HFFc6 (cell line): ENCODE measurements at places on chromosomes 16 and 17. TPM values are rescaled to one million over a fixed set of nuclear protein-coding genes. Genes with fewer than 3 reads are reported as not detected.

- H3K36me3 ChIP-seq = peaks cover 12% of the 10 kb centered on the region
- no peak overlapping the region for H3K4me3 ChIP-seq
- peaks cover 20% of the 10 kb centered on the region for H3K27me3 ChIP-seq
- no peak overlapping the region for H3K27ac ChIP-seq
Observed at GRCh38 chr17:46842835-46843234, 8.5 kb upstream of the WNT9B start.

DNA sequence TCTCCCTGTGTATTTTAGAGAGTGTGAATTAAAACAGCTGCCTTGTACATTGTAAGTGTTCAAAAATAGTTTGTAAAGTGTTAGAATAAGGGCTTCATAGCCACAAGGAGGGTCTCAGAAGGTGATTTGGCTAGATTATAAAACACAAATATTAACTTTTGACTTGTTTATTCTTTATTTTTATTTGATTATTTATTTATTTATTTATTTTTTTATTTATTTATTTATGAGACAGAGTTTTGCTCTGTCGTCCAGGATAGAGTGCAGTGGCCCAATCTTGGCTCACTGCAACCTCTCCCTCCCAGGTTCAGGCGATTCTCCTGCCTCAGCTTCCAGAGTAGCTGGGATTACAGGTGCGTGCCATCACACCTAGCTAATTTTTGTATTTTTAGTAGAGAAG is 111.5 kb upstream of the RBFOX1 start:
- H3K27me3 ChIP-seq = no peaks in the 10 kb centered on the region
- H3K27ac ChIP-seq = no peak overlapping the region
- H3K4me1 ChIP-seq = no peaks in the 10 kb centered on the region

ENGASE gene
- total RNA-seq = 11.1 to 15.6 TPM (median 12.4 TPM) in 3 replicates

GRCh38 chr17:29215717-29216116 is 30.9 kb upstream of the CRYBA1 start:
- H3K4me3 ChIP-seq = no peak overlapping the region
- peaks cover 46% of the 10 kb centered on the region for H3K4me1 ChIP-seq
- DNase-seq = no peak
- no peaks in the 10 kb centered on the region for H3K36me3 ChIP-seq
- peaks cover 4% of the 10 kb centered on the region; the same call in 1 of the 2 replicates for H3K27me3 ChIP-seq
- no peak overlapping the region for H3K27ac ChIP-seq

- no peaks in the 10 kb centered on the region for H3K36me3 ChIP-seq
- H3K4me1 ChIP-seq = no peaks in the 10 kb centered on the region
- H3K27me3 ChIP-seq = 0 out of 2 replicates have a peak, but pooled peaks cover 2% of the 10 kb centered on the region
- no peak overlapping the region for H3K4me3 ChIP-seq
- no peak overlapping the region for H3K27ac ChIP-seq
- DNase-seq = no peak
Observed at GRCh38 chr16:82350560-82350959, 180.5 kb upstream of the MPHOSPH6 start.

CLEC18C gene
- total RNA-seq = not detected in 3 replicates

GRCh38 chr16:57999971-58000705 is at the start of gene ZNF319:
Gene ZNF319 (minus strand): TSS chr16:58000672. CDS start chr16:57998265, 2,407 bp downstream.
- peak within 1 kb of the TSS; percentile 93 for H3K4me3 ChIP-seq
- peaks cover 56% of the 10 kb centered on the region for H3K4me1 ChIP-seq
- H3K27me3 ChIP-seq = peaks cover 2% of the 10 kb centered on the region; the same call in 1 of the 2 replicates
- peaks cover 4% of the 10 kb centered on the region; the same call in 1 of the 2 replicates for H3K36me3 ChIP-seq

DNA sequence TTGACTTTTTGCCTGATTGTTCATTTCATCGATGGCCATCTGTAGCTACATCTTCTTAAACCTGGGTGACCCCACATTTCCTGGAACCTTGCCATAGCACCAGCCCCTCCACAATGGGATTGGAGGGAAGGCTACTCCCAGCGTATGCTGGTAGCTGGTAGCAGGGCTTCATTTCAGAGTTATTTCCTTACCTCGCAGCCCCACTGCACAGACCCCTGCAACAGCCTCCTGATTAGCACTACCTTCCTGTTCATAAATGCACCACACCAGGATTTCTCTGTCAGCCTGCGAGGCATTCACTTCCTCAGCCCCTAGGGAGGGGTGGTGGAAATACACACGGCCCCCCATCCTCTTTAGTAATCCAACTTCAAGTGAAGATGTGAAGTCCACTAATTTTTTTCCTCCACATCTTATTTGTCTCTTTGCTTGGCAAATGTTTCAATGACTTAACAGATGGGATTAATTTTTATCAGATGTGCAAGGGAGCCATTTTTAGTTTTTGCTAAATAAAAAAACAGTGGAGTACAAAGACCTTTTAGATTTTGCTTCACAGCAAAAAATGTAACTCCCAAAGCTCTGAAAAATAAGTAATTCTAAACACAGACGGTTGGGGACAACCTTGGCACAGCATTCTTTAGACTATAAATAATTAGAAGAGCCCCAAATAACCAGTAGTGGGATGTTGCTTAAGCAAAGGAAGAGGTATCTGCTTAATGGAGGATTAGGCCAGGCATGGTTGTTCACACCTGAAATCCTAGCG is 76.6 kb downstream of the CLEC16A start:
- H3K27me3 ChIP-seq = no peaks in the 10 kb centered on the region; the same call in 1 of the 2 replicates
- no peak for DNase-seq
- H3K4me3 ChIP-seq = no peak overlapping the region
- H3K4me1 ChIP-seq = peaks cover 37% of the 10 kb centered on the region
- no peak overlapping the region for H3K27ac ChIP-seq

RNF157 gene
- total RNA-seq = 0.09 to 0.12 TPM in 2 of 3 replicates, not detected in the other

DNA sequence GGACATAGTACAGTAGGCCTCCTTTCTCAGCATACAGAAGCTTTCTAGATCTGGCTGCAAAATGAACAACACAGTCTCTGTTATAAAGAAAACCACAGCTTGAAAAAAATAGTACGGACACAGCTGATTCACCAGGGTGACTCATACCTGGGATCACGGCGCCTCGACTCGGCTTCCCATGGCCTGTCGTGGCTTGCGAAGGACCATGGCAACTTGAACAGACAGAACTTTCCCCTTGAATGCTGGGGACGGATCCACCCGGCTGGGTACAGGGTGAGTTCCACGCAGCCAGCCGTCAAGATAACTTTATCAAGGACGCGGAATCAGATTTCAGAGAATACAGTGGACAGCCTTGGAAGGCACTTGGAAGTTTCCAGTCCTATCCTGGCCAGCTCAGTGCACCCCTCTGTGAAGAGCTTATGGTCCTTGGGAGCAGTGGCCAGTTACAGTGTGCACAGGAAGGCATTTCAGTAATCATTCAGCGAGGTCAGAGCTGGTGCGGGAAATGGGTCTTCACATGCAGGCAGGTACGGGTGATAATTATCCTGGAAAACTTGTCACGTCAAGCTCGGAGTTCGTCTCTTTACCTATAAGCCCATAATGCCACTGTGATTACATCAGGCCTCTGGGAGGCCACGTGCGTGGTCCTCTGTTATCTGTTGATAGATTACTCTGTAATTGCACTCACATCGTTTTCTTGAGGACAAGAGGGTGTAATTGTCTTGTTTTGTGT is 57.9 kb upstream of the MAF start:
- peak; percentile 8 for DNase-seq
- H3K36me3 ChIP-seq = no peaks in the 10 kb centered on the region
- peaks cover 2% of the 10 kb centered on the region; the same call in 1 of the 2 replicates for H3K27me3 ChIP-seq
- H3K4me3 ChIP-seq = no peak overlapping the region
- H3K4me1 ChIP-seq = no peaks in the 10 kb centered on the region

- no peaks in the 10 kb centered on the region for H3K4me1 ChIP-seq
- DNase-seq = no peak
- H3K4me3 ChIP-seq = no peak overlapping the region
- no peaks in the 10 kb centered on the region for H3K36me3 ChIP-seq
- H3K27ac ChIP-seq = no peak overlapping the region
Observed at GRCh38 chr17:60563743-60564142, 36.2 kb upstream of the PPM1D start.

DNA sequence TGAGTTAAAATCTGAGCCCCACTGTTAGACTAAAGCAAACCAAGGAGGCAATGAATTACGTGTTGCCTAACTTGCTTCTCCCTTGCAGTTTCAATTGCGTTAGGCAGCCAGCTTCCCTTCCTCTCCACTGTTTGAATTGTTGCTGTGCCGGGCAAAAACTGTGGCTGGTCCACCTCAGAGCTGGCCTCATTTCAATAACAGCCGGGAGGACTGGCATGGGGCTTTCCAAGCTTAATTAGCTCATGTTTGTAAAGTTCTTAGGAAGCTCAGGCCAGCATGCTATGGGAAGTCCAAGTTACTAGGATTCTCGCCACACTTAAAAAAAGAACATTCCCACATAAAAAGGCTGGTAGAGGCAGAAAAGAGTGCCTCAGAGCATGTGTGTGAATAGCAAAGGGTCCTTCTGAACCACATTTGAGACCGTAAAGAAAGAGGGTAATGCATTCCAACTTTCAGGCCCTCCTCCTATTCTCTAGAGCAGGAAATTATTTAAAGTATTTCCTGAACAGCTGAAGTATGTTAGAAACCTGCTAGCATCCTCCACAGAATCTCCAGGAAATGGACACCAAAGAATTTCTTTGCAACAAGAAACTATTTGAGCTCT is 79.0 kb upstream of the SMURF2 start:
- no peaks in the 10 kb centered on the region; the same call in 1 of the 2 replicates for H3K27me3 ChIP-seq
- peak; percentile 36 for DNase-seq
- H3K4me3 ChIP-seq = peak overlapping the region; percentile 75
- H3K36me3 ChIP-seq = no peaks in the 10 kb centered on the region
- H3K27ac ChIP-seq = peak overlapping the region; percentile 85
- peaks cover 74% of the 10 kb centered on the region for H3K4me1 ChIP-seq

DNA sequence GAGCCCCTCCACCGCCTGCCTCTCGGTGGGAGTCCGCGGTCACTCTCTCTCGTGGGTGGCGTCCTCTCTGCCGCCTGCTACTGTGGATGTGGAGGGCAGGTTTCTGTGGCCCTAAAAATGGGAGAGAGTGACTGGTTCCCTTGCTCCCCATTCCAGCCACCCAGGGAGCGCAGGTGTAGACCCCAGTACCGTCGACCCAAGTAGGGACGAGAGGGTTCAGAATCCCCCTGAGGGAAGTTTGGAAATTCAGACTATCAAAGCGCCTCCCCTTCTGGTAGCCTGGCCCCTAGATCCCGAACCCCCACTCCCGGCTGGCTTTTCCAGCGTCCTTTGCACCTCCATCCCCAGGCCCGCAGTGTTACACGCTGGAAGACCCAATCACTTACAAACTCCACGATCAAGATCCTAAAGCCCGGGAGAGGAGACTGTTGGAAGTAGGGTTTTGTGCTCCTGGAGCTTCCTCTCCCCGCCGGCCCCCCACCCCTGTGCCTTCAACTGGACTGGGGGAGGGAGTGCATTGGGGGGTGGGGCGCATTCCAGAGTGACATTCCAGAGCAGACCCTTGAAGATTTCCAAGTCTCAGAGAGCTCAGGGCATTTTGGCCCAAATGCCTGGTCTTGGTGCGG is 991 bp downstream of the GPRC5C start:
- H3K4me1 ChIP-seq = no peaks in the 10 kb centered on the region
- no peak overlapping the region for H3K27ac ChIP-seq
- H3K4me3 ChIP-seq = no peak overlapping the region
- peaks cover 6% of the 10 kb centered on the region for H3K27me3 ChIP-seq
- H3K36me3 ChIP-seq = no peaks in the 10 kb centered on the region
- no peak for DNase-seq

HOXB5 gene
- total RNA-seq = not detected in 3 replicates

DNA sequence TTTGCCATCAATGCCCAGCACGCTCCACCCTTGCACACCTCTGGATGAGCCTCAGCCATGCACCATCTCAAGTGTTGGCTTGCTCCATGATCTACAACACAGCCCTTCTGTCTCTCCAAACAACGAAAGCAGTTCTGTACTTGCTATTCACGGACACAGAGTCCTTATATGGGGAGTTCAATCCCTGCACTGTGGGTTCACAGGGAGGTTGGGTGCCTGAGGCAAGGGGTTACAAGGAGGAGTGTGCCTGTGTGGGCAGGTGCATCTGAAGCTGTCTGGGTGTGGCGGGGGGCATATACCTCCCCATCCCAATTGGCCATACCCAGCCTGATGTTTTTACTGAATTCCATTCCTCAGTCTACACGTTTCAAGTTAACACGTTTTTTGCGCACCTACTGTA is 5.6 kb downstream of the RUNDC3A start:
- H3K36me3 ChIP-seq = no peaks in the 10 kb centered on the region
- H3K4me3 ChIP-seq = no peak overlapping the region
- no peak overlapping the region for H3K27ac ChIP-seq
- H3K27me3 ChIP-seq = peaks cover 50% of the 10 kb centered on the region

GRCh38 chr16:67775273-67775672 is 31.1 kb downstream of the RANBP10 start:
- no peak for DNase-seq
- peaks cover 20% of the 10 kb centered on the region for H3K4me1 ChIP-seq
- peaks cover 23% of the 10 kb centered on the region for H3K36me3 ChIP-seq
- H3K27ac ChIP-seq = no peak overlapping the region
- H3K4me3 ChIP-seq = no peak overlapping the region
- peaks cover 2% of the 10 kb centered on the region; the same call in 1 of the 2 replicates for H3K27me3 ChIP-seq

DNA sequence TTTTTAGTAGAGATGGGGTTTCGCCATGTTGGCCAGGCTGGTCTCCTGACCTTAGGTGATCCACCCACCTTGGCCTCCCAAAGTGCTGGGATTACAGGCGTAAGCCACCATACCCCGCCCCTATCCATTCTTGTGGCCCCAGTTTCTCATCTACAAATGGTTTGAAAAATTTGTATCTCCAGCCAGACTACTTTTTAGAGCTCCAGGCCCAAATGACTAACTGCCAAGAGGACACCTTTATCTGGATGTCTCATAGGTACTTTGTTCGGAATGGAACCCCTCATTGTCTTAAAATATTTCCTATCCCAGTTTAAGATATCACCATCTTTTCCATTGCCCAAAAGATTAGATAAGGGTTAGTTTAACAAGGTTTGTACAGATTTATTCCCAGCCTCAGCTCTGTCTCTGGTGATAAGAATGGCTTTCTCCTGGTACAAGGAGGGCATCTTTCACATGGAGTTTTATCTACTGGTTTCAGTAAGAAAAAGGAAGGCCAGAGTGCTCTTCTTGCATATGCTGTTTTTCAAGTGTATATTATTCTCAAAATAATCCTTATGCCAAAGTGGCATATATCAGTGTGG is 4.9 kb upstream of the CDC27 start:
- H3K27me3 ChIP-seq = no peaks in the 10 kb centered on the region
- no peak for DNase-seq
- H3K27ac ChIP-seq = no peak overlapping the region
- H3K36me3 ChIP-seq = no peaks in the 10 kb centered on the region
- no peak overlapping the region for H3K4me3 ChIP-seq
- H3K4me1 ChIP-seq = peaks cover 9% of the 10 kb centered on the region

DNA sequence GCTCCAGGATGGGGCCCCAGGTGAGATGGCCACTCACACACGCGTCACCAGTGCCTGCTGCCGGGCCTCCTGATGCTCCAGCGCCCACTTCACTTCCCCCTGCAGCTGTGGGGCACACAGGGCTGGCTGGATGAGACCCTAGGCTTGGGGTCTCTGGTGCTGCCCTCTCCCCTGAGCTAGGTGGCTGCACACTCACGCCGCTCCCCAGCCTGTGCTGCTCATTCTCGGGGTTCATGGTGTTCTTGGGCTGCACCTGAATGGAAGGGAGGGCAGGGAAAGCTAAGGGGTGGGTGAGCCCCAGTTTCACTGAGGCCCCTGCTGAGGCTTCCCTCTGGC is 1.2 kb downstream of the CCDC78 start:
- no peak overlapping the region for H3K4me3 ChIP-seq
- DNase-seq = no peak
- H3K36me3 ChIP-seq = no peaks in the 10 kb centered on the region
- peaks cover 12% of the 10 kb centered on the region for H3K27me3 ChIP-seq
- H3K4me1 ChIP-seq = peaks cover 4% of the 10 kb centered on the region; the same call in 1 of the 2 replicates

GRCh38 chr17:55757659-55758058 is 6.8 kb downstream of the PCTP start:
- no peak overlapping the region for H3K4me3 ChIP-seq
- H3K4me1 ChIP-seq = peaks cover 6% of the 10 kb centered on the region
- H3K36me3 ChIP-seq = peaks cover 11% of the 10 kb centered on the region
- no peak for DNase-seq

ABR gene
- total RNA-seq = 52.6 to 58.0 TPM (median 56.4 TPM) in 3 replicates

CCT6B gene
- 1.2 to 2.1 TPM (median 1.8 TPM) in 3 replicates for total RNA-seq
